ENCODE measurements at places on chromosomes 6 and 20.

GRCh38 chr6:17470938-17471327 is 77.5 kb downstream of the CAP2 start:
- peak; percentile 82 for DNase-seq

DNA sequence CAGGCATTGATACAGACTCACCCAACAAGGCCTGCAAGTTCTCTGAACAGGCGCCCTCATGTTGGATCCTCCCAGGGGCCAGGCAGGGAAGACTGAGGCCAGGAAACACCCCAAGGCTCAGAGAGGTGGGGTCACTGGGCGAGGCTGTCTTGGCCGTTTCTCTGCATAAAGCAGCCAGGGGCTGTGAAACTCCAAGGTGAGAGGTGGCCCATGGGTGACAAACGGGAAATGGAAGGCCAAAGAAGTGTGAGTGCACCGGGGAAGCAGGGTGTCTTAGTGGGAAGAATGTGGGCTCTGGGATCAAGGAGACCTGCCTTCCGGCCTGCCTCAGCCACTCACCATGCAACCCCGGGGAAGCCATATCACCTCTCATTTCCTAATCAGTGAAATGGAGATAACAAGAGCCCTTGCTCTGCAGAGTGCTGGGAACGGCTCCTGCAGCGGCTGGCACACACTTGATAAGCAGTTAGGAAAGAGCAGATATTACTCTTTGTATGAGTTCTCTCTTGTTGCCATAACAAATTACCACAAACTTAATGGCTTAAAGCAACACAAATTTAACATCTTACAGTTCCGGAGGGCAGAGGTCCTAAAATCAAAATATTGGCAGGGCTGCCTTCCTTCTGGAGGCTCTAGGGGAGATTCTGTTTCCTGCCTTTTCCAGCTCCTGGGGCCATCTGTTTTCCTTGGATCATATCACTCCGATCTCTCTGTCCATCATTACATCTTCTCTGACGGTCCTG is 168.6 kb downstream of the NFATC2 start:
- DNase-seq: peak; percentile 62

- no peak for DNase-seq
Measured at GRCh38 chr6:12483712-12484111, 193.6 kb downstream of the EDN1 start.

GRCh38 chr6:3693831-3694230 is 57.7 kb downstream of the PXDC1 start:
- DNase-seq: peak; percentile 12

DNA sequence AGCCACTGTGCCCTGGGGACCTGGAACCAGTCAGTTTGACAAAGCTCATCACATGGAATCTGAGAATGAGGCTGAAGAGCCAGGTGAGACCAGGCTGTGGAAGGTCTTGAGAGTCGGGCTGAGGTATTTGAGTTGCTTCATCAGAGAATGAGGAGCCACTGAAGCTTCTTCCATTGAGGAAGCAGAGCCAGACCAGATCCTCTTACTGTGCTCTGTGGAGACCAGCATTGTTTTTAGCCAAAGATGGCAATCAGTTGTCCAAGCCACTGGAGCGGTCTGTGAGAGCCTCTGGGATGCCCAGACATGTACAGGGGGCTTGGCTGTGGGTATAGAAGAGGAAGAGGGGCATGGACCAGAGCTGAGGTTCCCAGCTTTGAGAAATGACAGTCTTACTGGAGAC is 6.1 kb upstream of the EPB41L1 start:
- DNase-seq: no peak

DNA sequence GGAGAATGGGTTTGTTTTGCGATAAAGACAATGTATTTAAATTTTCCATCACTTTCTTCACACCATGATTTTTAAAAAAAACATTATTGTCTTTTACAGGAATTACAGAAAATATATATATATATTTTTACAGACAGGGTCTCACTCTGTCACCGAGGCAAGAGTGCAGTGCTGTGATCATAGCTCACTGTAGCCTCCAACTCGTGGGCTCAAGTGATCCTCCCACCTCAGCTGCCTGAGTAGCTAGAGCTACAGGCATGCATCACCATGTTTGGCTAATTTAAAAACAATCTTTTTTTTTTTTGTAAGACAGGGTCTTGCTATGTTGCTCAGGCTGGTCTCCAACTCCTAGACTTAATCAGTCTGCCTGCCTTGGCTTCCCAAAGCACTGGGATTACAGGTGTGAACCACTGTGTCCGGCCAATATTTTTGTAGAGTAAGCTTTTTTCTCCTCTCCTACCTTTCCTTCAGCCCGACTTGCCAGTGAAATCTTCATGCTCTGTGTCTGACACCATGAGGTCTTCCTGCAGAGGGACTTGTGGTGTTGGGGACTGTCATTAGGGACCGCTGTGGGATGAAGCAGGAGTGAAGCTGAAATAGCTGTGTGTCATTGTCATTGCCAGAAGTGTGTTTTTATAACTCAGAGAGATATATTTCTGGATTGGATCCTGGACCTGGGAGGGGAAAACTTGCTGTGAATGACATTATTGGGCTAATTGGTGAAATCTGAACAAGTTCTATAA is 13.2 kb downstream of the DSP start:
- no peak for DNase-seq

DNA sequence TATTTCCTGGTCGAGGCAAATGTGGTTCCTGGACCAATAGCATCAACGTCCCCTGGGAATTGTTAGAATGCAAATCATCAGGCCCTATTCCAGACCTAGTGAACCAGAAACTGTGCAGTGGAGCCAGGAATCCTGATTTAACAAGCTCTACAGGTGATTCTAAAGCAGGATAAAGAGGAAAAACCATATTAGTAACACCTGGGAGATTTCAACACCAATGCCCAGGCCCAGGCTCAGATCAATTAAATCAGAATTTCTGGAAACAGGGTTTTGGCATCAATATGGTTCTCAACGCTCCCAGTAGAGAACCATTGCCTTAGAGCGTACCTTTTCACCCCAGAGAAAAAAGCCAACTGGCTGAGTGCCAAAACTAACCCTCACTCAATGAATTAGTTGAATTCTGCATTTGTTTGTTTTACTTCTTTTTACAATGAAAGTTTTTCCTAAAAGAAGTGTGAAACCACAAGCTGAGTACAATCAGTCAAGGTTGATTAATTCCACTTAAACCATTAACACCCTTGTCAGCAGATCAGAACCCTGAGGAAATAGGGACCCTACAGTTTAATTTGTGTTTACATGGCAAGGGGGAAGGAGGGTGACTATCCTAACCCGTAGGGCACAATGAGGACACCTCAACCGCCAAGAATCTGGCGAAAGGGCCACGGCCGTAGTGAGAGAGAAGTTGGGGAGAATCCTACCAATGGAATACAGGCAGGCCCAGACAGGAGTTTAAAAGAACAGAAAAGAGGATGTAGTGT is 34.9 kb upstream of the LOC128125822 start:
- no peak for DNase-seq

- no peak for DNase-seq
Measured at GRCh38 chr6:142947714-142948480, 2.9 kb upstream of the HIVEP2 start.

GRCh38 chr6:33426590-33427511 is 7.0 kb downstream of the SYNGAP1 start:
- DNase-seq: peak; percentile 31

DNA sequence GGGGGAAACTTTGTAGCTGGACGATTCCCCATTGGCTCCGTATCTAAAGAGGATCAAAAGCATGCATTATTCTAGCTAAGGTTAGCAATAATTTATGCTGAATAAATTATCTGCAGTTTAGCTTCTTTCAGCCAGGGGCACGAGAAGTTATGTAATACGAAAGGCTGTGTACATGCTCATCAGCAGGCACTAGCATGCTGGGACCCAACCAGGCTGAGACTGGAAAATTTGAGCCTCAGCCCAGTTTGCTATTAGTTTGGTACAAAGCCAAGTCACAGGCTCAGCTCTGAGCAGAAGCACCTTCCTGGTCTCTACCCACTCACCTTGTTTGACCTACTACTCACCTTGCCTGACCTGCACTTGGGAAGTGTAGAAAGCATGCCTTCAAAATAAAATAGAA is 328.1 kb upstream of the ARID1B start:
- DNase-seq: no peak

- DNase-seq: no peak
Measured at GRCh38 chr6:79077715-79078074, 359 bp downstream of the PHIP start.

- DNase-seq: peak; percentile 31
Measured at GRCh38 chr6:113381959-113382358, 475.2 kb upstream of the MARCKS start.

- no peak for DNase-seq
Measured at GRCh38 chr20:2659547-2659946, 4.5 kb downstream of the IDH3B start.

DNA sequence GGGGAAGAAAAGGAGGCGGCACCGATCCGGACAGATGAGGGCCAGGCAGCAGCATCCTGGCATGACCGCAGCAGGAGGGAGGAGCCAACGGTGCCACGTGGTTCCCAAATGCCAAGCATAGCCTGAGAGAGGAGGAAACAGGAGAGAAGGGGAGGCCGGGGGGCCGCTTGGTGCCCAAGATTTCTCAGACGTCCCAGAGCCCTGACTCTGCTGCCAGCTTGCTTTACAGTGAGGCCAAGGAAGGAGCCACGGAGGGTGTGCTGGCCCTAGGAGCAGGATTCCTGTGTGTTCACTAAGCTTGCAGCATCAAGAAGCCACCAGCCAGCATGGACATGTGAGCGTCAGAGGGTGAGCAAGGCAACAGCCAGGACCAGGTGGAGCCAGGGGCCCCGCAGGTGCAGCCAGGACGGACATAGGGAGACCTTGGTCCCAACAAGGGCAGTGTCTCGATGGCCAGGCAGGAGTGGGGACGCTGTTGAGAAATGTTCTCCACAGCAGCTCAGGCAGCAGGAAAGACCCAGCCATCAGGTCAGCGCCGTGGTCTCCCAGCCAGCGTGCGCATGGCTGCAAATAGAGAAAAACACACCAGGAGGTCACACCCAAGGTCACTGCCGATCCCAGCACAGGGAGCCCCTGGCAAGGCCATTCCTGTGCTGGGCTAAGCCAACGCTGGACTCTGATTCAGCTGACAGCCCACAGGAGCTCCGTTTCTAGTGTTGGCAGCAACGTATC is 143.7 kb downstream of the DLL1 start:
- DNase-seq: no peak

GRCh38 chr6:84508981-84509380 is 255.4 kb downstream of the TBX18 start:
- no peak for DNase-seq

- DNase-seq: no peak
Measured at GRCh38 chr6:142965164-142965563, 20.2 kb upstream of the HIVEP2 start.

DNA sequence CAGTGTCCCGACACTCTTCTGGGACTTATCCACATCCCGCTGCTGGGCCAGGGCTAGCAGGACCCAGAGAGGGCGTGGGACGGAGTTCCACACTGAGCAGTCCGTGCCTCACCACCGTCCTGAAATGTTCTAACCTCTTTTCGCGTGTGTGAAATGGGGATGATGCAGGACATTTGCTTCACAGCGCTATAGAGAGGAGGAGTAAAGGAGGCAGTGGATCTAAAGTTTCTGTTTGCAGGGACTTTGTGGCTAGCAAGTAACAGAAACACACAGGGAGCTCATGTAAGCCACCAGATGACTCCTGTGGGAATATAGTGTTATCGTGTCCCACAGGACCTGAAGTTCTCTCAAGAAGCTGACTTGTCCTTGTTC is 634 bp downstream of the ITPA start:
- no peak for DNase-seq

DNA sequence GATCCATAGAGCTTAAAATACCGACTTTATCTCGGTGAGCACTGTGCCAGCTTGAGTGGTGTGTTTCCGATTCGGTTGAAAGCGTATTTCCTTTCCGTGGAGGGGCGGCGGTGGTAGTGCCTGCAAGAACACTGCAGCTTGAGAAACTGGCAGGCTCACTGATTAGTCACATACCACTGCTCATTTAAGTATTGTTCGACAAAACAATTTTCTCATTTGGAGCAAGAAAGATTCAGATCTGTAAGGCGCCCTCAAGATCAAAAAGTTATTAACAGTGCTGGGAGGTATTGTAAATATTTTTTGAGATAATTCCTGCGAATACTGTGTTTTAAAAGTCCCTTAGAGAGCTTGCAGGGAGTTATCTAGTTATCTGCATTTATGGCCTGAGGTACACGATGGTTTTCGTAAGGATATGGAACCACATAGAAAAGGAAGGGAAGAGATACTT is 1.3 kb downstream of the MAPK14 start:
- peak; percentile 89 for DNase-seq

DNA sequence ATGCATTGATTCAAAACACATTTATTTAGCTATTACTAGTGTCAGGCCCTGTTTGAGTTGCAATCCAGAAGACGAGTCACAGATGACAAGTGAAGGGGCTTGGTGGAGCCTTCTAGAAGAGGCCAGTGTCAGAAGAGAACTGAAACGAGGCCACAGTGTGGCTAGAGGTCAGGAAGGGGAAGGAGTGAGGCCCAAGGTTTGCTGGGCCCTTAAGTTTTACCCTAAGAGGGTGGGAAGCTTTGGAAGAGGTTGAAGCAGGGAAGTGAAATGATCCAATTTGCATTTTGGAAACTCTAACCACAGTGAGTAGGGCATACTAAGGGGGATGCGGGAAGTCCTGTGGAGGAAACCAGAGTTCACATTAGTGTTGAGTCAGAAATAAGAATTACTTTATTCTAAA is 25.0 kb downstream of the TTK start:
- DNase-seq: no peak

Measured in umbilical cord (tissue), 2 donors.